ENCODE measurements at places on chromosomes 6 and 20.

DNA sequence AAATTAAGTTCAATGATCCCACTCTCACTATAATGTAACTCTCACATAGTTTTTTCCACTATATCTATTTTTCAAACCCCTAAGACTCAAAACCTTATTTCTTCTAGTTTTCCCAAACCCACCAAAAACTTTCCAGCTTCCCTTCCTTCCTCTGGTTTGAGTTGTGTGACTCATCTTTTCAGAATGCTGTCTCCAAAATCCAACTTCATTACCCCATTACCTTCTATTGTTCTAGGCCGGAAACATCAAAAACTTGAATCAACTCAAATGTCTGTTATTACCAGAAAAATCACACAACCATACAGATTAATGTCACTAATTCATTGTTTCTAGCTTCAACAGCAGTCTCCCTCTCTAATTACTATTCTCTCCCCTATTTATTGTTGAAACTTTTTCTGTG, 1090.3 kb downstream of the HACE1 start:
- no peak for DNase-seq

DNA sequence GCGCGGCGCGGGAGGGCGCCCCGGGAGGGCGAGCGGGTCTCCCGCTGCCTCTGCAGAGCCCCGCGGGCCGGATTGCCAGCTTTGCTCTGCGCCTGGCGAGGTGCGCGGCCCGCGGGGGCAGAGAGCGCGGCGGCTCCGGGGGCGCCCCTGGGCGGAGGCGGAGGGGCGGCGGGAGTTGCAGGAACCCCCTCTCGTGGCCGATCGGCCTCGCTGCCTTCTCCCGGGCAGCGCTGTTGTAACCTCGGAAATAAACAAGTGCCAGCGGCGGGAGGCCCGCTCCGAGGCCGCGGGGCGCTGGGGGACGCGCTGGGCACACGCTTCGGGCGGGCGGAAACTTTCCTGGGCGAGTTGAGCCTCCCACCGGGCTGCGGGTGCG, 1.2 kb downstream of the CDH4 start:
- no peak for DNase-seq

DNA sequence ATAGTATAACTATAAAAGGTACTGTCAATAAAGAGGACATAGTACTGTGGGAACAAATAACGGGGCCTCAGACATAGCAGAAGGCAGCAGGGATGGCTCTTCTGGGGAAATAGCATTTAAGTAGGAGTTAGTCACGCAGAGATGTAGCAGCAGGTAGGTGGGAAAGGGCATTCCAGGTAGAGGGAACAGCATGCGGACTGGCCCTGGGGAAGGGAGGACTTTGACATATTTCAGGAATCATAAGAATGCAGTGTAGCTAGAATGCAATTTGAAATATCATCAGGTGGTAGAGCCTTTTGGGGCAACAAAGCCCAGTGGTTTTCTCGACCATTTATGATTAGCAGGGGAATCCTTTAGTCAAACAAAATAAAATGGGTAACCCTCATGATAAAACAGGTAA, 191.1 kb downstream of the SLC24A3 start:
- no peak for DNase-seq

DNA sequence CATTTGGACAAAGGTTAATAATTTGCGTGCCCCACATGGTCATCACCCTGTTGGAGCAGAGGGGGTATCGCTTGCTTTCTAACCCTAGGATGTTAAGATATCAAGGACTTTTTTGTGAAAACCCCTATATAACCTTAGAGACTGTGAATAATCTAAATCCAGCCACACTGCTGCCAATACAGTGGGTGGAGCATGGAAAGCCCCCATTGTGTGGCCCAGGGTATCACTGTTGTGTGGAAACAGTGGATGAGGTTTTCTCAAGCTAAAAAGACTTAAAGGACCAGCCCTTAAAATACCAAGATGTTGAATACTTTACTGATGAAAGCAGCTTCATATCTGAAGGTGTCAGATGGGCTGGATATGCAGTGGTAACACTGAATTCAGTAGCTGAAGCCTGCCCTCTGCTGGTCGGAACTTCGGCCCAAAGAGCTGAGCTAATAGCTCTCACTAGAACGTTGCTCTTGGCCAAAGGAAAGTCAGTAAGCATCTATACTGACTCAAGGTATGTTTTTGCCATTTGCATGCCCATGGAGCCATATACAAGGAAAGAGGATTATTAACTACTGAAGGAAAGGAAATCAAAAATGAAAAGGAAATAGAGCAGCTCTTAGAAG, 695.2 kb downstream of the PHF3 start:
- DNase-seq: peak; percentile 25

DNA sequence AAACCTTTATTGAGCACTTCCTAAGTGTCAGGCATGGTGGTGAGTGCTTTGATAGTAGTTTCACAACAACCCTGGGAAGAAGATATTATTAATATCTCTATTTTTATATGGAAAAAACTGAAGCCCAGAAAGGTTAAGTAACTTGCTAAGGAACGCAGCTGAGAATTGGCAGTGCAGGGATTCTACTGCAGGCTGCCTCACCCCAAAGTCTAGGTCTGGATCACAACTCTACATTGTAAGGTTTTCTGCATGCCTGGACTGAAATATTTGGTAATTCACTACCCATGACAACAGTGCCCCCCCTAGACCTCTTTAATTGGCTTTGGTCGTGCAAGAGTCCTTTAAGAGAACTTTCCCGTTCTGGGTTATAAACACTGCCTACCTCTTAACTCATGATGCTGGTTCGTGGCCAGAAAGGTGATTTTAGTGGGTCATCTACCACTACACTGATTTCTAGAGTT, 67.1 kb upstream of the KCNQ5 start:
- DNase-seq: no peak

DNA sequence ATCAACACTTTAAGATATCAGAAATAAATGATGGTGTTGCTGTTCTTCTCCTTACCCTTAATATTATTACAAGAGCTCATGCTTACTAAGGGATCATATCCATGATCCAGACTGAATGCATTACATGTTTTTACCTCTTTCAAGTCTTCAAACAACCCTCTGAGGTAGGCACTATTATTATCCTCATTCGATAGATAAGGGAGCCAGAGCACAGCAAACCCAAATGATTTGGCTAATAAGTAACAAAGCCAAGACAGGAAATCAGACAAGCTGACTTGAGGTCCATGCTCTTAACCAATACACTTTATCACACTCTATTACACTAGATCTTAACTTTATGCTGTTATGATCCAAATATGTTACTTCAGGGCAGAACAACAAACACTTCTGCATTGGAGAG, 145.9 kb downstream of the RALGAPA2 start:
- DNase-seq: no peak

GRCh38 chr6:159059141-159059540, 14.3 kb upstream of the TAGAP start:
- no peak for DNase-seq

GRCh38 chr6:44735630-44735963, 348.1 kb downstream of the CDC5L start:
- DNase-seq: peak; percentile 39

GRCh38 chr6:48024956-48025355, 86.0 kb downstream of the PTCHD4 start:
- no peak for DNase-seq

DNA sequence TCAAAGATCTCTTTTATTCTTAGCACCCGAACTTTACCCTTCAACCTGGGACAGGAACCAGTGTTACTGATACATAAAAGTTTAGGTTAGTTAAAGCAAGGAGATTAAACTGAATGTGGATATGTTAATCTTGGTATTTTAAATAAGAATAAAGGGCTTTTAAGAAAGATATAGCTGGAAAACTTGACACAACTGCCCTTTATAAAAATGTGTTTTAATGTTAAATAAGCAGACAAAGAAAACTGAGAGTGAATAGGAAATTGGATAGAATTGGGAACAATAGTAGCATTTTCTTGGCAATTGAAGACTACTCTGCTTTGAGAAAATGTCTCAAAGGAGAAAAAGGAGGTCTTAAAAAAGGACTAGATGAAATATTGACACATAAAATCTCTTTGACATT, 45.9 kb upstream of the CRISP1 start:
- DNase-seq: no peak

Data from GM12864 (cell line).